Endodermal cell (in vitro differentiated cells): ENCODE measurements at places on chromosomes 12 and 14. TPM values are rescaled to one million over a fixed set of nuclear protein-coding genes. Genes with fewer than 3 reads are reported as not detected.

DNA sequence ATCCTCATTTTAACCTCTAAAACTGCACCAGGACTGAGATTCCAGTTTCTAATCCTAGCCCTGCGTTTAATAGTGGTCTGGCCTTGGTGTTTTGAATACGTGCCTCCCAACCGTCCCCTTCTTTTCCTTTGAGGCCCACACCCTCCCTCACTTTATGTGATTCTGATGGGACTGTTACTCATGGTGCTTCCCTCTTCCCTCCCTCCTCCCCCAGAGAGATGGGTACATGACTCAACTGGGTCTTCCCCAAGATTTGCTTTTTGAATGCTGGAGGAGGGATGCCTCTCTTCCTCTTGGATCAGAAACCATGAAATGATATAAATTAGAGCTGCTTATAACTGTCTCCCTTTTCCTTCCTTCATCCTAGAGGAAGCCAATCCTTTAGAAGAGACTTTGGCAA, 8.2 kb upstream of the PPP2R5E start:
- DNase-seq = no peak

Gene OTX2
- 348 to 1,028 TPM (median 375 TPM) in 3 replicates for total RNA-seq

GRCh38 chr14:69853774-69854173, 25.4 kb upstream of the SMOC1 start:
- no peak for DNase-seq

- no peak for DNase-seq
Measured at GRCh38 chr12:19810213-19810612, 370.9 kb downstream of the AEBP2 start.

DNA sequence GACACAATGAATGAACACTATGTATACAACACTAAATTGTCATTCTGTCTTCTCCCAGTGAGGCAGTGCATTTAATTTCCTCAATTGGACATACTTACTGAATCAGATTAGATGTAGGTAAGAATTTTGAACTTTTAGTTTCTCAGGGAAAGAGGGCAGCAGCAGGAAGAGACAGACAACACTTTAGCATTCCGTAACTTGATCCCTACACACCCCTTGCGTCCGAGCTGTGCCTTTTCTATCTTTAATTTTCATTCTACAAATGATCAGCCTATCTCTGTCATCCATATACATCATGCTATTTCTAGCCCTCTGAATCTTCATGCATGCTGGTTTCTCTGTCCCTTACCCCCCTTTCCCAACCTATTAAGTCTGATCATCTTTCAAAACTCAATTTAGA, 358.0 kb upstream of the RPL10L start:
- no peak for DNase-seq

Gene GZMH
- total RNA-seq = not detected in 2 replicates
